ENCODE measurements at places on chromosomes 7 and 10.

DNA sequence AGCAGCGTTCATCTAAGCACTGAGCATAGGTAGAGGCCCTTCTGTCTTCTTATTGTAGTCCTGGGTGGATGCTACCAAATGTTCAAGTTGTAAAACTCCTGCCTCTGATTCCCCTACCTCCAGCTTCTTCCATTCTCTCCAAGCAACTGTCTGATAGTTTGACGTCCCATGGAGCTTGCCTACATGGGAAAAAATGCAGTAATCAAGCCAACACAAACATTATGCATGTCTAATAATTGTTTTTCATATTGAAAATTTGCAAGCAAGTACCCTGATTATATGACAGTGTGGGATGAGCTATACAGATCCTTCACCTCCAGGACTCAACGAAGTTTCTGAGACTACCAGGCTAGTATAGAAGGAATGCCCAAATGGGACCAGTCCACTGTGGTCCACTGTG, 31.0 kb upstream of the TRUB1 start:
- no peak for DNase-seq

DNA sequence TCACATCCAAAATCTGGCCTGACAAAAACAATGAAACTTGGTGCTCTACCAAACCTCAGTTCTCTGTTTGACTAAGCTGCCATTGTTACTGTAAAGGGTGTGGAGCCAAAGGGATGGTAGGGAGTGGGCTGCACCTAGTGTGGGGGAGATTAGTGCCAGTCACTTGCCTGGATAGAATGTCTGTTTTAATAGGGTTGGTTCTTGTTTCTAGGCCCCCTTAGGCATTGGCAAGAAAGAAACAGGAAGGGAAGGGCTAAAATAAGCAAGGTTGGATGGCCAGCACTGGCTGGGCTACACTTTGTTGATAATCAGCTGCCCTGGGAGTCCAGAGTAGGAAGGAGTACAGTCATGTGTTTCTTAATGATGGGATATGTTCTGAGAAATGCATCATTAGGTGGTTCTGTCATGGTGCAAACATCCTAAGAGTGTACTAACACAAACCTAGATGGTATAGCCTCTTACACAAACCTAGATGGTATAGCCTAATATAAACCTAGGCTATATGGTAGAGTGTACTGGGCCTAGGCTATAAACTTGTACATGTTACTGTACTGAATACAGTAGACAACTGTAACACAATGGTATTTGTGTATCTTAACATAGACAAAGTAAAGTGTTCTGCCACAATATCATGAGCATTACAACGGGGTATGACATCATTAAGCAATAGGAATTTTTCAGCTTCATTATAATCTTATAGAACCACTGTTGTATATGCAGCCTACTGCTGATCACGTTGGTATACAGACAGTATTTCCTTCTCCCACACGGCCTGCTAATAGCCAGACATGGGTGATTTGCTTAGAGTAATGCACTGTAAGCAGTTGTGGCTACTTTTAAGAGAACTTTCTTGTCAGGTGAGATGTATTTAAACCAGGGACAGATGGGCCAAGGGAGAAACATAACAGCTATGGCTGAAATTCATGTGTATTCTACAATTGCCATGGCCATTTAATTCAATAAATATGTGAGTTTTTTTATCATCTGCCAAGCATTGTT, 15.4 kb downstream of the BBIP1 start:
- DNase-seq: no peak

GRCh38 chr7:132739271-132739955, 163.1 kb upstream of the PLXNA4 start:
- DNase-seq: no peak

DNA sequence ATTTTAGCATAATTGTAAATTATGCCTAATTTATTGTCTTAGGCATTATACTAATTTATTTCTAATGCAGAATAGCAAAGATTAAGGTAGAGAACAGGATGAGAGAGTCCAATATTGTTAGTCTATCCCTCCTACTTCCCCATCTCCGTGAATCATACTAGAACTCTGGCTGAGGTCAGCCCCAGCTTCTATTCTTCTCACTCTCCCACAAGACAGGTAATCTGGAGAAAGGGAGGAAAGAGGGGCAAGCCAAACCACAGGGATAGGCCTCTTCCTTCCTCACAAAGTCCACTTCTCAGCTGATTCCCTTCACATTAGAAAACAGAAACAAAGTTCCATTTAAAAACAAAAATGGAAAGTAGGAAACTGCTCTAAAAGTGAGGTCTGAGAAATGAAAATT, 117.5 kb upstream of the LAMB4 start:
- no peak for DNase-seq

DNA sequence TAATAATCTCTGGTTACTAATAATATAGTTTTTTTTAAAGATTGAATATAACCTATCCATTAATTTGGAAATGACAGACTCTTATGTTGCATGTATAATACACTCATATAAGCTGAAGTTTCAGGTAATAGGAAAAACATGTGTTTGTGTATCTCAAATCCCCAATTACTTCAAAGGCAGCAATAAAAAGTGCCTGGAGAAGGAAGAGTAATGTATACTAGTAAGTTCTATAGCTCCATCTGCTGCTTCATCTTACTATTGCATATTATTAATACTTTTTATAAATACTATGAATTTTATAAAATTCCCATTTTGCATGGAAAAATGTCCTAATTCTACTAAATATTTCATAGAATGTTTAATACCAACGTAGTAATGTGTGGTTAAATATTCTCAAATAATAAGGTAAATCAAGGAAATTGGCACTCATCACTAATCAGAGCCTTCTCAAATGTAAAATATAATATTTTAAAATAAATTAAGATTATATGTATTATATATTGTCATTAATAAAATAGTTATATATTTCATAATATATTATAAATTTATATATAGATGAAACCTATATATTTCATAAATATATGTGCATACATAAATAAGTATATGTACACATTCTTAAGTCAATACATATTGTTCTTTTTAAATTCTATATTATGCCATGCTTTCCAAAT, 311.9 kb downstream of the HGF start:
- DNase-seq: no peak

GRCh38 chr7:379456-380138, 89.6 kb downstream of the FOXL3 start:
- no peak for DNase-seq

GRCh38 chr7:75868153-75868552, 10.7 kb upstream of the RHBDD2 start:
- no peak for DNase-seq

DNA sequence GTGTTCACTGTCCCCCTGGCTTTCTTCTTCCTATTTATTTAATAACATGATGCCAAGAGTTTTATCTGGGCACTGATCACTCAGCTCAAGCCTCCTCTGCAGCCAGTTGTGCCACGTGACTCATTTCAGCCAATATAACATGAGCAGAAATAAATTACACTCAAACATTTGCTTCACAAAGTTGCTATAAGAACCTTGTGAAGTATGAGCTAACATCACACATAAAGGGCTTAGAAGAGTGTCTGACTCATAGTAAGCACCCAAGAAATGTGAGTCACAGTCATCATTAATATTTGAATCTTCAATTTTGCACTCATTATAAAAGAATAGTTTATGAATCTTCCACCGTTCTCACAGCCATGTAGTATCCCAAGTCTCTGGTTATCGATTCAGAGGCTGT, 414.6 kb upstream of the NPVF start:
- no peak for DNase-seq

- DNase-seq: no peak
These were observed 56.4 kb downstream of the ETV1 start for GRCh38 chr7:13933091-13933490.

DNA sequence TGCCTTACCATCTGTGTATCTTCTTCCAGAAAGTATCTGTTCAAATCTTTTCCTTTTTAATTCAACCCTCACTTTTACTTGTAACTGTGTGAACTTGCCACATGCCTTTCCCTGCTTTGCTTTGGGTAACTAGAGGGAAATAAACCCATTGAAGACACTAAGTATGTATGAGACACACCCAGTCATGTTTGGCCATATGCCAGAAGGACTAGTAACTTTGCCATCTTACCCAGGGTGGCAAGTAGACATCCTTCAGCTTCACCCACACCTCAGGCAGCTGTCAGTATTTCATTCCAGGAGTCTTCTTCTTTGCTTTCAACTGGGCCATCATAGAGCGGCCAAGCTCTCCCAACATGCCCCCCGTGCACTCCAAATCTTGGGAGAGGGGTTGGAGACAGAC, 323.1 kb downstream of the TNS3 start:
- DNase-seq: no peak

GRCh38 chr10:77245953-77246352, 391.7 kb downstream of the KCNMA1 start:
- DNase-seq: no peak

DNA sequence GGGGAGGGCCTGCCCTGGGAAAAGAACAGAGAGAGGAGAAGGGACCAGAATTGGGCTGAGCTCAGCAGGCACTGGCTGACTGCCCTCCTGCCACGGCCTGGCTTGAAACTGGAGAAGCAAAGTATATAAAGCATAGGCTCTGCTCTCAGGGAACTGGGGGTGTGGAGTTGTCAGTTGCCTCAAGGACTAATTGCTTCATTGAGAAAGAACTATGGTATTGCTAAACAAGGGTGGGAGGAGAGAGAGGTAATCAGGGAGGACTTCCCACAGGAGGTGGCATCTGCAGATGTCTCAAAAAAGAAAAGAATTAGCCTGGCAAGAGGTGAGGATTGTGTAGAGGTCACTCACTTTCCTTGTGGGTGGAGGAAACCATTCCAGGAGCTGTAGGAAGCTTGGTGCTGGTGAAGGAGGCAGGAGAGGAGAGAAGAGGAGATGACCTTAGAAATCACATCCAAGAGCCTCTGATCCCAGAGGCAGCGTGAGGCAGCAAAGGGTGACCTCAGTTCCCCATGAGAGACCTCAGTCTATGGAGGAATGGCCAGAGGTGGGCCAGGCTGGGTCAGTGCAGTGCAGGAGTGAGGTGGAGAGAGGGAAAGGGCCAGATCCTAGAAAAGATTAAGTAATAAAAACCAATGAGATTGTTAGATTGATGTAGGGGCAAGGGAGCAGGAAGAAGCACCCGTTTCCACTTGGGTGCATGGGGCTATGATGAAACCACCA, 2.4 kb downstream of the PILRB start:
- DNase-seq: no peak

DNA sequence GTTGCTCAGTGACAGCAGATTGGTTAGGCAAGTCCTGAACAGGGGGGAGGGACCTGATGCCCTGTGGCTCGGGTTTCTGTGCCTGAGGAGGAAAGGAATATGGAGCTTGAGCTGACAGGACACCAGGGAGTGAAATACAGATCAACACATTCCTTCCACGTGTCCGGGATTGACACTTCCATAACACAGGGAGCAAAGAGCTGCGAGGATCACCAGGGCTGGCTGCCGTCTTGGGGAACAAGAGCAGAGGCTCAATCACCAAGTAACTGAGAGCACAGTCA, 36.7 kb upstream of the EFCAB10 start:
- DNase-seq: no peak

DNA sequence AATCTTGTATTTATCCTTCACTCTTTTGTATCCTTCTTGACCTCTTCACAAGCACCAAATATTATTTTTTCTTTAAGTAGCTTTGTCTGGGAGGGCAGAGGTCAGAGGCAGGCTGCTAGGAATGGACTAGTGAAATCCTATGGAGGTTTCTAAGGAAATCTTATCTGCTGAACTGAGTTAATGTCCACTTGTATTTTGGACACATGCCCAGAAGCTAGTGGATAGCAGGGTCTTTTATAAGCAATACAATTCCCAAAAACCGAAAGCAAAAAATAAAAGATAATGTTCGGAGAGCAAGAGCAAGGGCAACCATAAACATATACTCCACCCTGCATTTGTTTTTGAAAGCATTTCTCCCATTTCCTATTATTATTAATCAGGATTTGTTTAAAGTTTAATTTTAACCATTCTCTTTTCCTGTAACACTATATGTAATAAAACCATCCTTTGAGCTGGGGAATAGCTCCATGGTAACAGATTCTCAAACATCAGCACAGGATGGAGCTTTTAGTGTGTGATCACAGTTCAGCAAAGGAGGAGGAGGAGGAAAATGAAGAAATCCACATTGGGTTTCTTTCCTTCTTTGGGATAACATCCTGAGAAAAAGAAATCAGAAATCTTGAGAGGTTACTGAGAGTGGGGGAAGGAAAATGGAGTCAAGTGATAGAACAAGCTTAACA, 328.2 kb upstream of the LRRN3 start:
- DNase-seq: no peak

DNA sequence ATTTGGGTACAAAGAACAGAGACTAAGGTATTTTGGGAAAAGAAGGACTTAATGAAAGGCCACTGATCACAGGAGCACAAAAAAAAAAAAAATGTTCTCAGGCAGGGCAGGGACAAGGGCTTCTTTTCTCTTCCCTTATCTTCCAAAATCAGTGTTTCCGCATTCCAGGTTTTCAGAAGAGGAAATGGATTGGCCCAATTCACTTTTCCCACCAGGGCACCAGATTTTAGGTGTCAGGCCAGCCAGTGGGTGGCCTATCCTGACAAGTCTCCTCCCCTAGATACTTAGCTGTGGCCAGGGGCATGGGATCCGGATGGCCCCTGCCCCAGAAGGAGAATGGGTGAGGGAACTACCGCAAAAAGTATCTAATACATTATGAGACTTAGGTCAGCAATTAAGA, 88.9 kb upstream of the WAC start:
- DNase-seq: no peak

- DNase-seq: no peak
These were observed 15.6 kb upstream of the DGKI start for GRCh38 chr7:137862358-137862757.

- no peak for DNase-seq
These were observed 435.2 kb upstream of the AUTS2 start for GRCh38 chr7:69162931-69163670.

GRCh38 chr10:105188737-105189462, 547.8 kb downstream of the SORCS3 start:
- no peak for DNase-seq

DNA sequence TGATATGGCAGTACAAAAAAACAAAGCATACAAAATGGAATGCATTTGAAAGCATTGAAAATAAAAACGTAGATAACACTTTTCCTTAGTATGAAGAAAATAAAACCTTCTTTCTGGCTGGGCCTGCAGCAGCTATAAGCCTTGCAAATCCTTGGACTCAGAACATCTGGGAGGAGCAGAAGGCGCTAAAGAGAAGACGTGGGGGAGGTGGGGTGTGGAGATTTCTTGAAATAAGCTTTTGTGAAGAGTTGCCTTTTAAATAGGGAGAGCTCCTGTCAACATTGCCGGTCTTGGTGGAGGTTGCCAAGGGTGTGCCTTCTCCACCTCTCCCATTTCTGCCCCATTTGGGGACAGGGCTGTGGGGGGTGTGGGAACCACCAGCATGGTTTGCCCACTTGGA, 128.7 kb downstream of the TMEM178B start:
- no peak for DNase-seq

Data from stimulated activated CD8-positive, alpha-beta memory T cell treated with anti-CD3 and anti-CD28 coated beads, Interleukin-15, amount 100 ng/mL, for 24 hours (primary cell).